ENCODE measurements at places on chromosomes 6 and 20. TPM values are rescaled to one million over a fixed set of nuclear protein-coding genes. Genes with fewer than 3 reads are reported as not detected.

The CLDN20 gene
- total RNA-seq = not detected

The SMOC2 gene
- total RNA-seq = not detected

The TGM3 gene
- total RNA-seq = not detected

The EPM2A gene
- 2.9 TPM for total RNA-seq

The RNF39 gene
- total RNA-seq = 4.2 TPM

The SIRPD gene
- total RNA-seq = 0.18 TPM

GRCh38 chr6:110705543-110705942 lies 109.7 kb downstream of the CDK19 start:
- H3K4me3 ChIP-seq = no peak overlapping the region
- H3K27ac ChIP-seq = no peak overlapping the region
- no peaks in the 10 kb centered on the region for H3K27me3 ChIP-seq
- H3K36me3 ChIP-seq = no peaks in the 10 kb centered on the region
- no peak for DNase-seq
- peaks cover 12% of the 10 kb centered on the region for H3K4me1 ChIP-seq

- peak overlapping the region; percentile 75 for H3K4me3 ChIP-seq
- peaks cover 4% of the 10 kb centered on the region for H3K4me1 ChIP-seq
- peaks cover 18% of the 10 kb centered on the region for H3K36me3 ChIP-seq
- no peaks in the 10 kb centered on the region for H3K27me3 ChIP-seq
- H3K27ac ChIP-seq = no peak overlapping the region
Observed at GRCh38 chr6:30670760-30671527, 1.9 kb downstream of the DHX16 start.

DNA sequence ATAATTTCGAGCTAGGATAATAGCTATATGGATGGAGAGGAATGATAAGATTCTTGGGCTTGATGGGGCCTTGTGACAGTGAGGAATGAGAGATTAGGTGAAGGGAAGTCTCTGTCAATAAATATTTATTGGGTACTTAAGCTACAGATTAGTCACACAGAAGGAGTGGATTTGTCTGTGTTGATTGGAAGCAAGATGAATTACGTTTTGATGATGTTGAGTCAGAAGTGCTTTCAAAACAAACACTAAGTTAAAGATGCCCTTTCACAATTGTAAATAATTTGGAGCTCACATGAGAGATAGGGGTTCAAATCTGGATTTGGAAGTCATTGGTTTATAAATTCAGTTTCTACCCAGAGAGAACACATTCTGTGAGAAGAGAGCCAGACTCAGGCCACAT lies 834.2 kb downstream of the KIF16B start:
- no peaks in the 10 kb centered on the region for H3K27me3 ChIP-seq
- H3K27ac ChIP-seq = no peak overlapping the region
- H3K4me1 ChIP-seq = peaks cover 25% of the 10 kb centered on the region
- H3K36me3 ChIP-seq = no peaks in the 10 kb centered on the region
- no peak overlapping the region for H3K4me3 ChIP-seq

DNA sequence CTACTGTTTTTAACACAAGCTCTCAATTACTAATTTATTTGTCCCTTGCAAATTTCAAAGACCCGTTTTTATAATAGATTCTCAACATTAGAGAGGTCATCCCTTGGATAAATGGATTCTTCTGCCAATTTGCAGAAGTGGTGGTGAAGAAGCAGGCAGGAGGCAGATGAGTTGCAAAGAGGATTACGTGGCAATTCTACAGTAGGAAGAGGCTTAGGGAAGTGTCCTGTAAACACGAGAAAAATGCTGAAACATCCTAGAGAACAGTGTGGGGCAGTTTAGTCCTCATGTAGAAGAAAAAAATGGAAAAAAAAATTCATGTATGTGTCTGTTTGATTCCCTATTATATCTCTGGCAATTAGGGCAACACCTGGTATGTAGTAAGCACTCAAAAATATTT lies 87.6 kb downstream of the BMP2 start:
- no peak overlapping the region for H3K4me3 ChIP-seq
- peaks cover 68% of the 10 kb centered on the region for H3K27me3 ChIP-seq
- H3K36me3 ChIP-seq = no peaks in the 10 kb centered on the region
- DNase-seq = no peak

DNA sequence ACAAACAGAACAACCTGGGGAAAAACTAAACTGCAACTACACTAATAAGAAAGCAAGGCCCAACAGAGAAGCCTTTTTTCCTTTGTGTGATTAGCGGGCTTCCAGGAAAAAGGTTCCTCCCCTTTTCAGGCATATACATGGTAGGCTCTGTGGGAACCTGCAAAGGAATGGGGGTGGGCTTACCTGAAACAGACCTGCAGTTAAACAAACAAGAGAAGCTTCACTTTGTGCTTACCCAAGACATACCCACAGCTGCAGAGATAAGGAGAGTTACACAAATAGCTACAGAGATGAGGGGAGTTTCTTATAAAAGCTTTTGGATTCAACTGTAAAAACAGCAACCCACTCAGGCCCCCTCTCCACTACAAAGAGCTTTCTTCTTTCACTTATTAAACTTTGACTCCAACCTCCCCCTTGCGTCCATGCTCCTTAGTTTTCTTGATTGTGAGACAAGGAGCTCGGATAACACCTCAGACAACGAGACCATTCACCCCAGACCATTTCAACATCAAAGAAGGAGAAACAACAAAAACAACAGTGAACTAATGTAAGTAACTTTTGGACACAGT lies 30.9 kb downstream of the RNF146 start:
- no peak overlapping the region for H3K4me3 ChIP-seq
- no peak for DNase-seq
- peaks cover 8% of the 10 kb centered on the region for H3K4me1 ChIP-seq

GRCh38 chr6:6397842-6398241 lies 77.4 kb upstream of the F13A1 start:
- H3K4me3 ChIP-seq = no peak overlapping the region
- no peaks in the 10 kb centered on the region for H3K4me1 ChIP-seq
- DNase-seq = no peak
- no peaks in the 10 kb centered on the region for H3K36me3 ChIP-seq
- H3K27me3 ChIP-seq = 0 out of 2 replicates have a peak, but pooled peaks cover 7% of the 10 kb centered on the region
- H3K27ac ChIP-seq = no peak overlapping the region

DNA sequence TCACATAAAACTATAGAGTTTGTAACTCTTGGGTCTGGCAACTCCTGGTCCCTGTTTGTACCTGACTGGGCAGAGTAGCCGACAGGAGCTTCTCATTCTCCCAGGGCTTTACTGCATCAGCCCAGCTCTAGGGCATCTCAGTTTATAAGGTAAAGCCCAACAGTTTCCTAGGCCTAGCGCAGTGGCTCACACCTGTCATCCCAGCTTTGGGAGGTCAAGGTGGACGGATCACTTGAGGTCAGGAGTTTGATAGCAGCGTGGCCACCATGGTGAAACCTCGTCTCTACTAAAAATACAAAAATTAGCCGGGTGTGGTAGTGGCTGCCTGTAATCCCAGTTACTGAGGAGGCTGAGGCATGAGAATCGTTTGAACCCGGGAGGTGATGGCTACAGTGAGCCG lies 47.8 kb downstream of the ATP9A start:
- no peaks in the 10 kb centered on the region for H3K27me3 ChIP-seq
- DNase-seq = no peak
- no peak overlapping the region for H3K4me3 ChIP-seq
- no peak overlapping the region for H3K27ac ChIP-seq
- H3K4me1 ChIP-seq = peaks cover 27% of the 10 kb centered on the region
- H3K36me3 ChIP-seq = no peaks in the 10 kb centered on the region

DNA sequence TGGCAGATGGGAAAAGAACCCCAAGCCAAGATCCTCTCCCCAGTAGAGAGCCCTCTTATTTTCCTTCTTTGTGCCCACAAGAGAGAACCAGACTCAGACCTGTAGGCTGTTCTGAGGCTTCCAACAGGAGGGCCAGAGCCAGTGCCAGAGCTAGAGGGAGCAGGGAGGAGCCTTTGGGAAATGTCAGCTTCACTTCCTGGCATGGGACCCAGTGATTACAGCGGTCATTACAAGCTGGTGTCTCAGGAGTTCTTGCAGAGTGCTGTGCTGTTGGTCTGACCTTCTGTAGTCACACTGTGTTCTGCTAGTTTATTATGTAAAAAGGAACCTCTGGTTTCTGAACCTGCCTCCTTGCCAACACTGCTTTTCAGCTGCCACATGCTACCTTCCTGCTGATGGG lies 38.9 kb downstream of the STK35 start:
- no peak overlapping the region for H3K27ac ChIP-seq
- DNase-seq = no peak
- no peak overlapping the region for H3K4me3 ChIP-seq
- no peaks in the 10 kb centered on the region for H3K4me1 ChIP-seq
- no peaks in the 10 kb centered on the region for H3K27me3 ChIP-seq
- H3K36me3 ChIP-seq = peaks cover 8% of the 10 kb centered on the region

DNA sequence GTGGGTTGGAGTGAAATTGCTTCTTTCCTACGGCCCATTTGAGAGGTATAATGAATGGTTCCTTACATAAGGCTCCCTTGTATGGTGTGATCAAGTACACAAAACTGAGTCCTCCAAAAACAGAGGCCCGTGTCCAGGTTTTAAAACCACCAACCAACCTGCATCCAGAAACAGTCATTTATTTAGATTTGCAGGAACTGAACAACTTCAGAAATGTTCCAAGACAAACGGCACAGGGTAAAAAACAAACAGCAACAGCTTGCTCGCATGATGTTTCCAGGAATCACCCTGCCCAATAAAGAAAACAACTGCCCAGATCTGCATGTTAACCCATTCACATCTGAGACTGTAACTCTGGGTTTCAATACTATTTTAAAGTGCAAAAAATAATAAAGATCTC lies 40.2 kb upstream of the TRAM2 start:
- H3K27ac ChIP-seq = no peak overlapping the region
- no peak for DNase-seq
- H3K27me3 ChIP-seq = no peaks in the 10 kb centered on the region
- peaks cover 12% of the 10 kb centered on the region for H3K4me1 ChIP-seq

DNA sequence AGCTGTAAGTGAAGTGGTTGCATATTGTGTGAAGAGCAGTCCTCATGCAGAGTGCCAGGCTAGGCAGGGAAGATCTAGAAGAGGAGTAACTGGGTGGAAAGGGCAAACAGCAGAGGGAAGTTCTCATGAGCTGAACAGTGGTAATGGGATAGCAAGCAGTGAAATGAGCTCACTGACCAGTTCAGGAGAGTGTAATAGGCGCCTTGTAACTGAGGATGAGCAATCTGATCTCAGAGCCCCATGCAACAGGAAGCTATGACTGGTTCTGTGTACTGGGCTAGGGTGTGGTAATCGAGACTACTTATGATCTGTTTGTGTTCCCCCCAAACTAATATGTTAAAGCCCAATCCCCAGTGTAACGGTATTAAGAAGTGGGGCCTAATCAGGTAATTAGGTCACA lies 98.6 kb downstream of the RFX6 start:
- H3K4me1 ChIP-seq = peaks cover 11% of the 10 kb centered on the region
- no peaks in the 10 kb centered on the region for H3K27me3 ChIP-seq
- no peak overlapping the region for H3K4me3 ChIP-seq
- no peaks in the 10 kb centered on the region for H3K36me3 ChIP-seq
- peak overlapping the region; percentile 16 for H3K27ac ChIP-seq

DNA sequence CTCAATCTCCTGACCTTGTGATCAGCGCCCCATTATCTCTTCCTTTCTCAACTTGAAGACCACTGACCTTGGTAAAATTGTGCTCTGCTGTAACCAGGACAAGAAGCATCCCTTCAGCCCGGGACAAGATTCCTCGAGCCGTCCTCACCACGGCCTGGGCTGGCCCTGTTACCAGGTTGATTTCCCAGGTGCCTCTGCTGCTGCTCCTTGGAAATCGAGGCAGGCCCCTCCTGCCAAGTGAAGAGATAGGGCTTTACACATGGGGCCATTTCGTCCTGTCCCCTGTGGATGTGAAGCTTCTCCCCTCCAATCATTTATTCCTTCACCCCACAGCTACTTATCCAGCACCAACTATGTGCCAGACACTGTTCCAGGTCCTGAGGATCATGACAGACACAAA lies 21.5 kb downstream of the RAB44 start:
- DNase-seq = no peak
- H3K27ac ChIP-seq = no peak overlapping the region
- H3K4me3 ChIP-seq = no peak overlapping the region

GRCh38 chr6:148328876-148329555 lies 13.6 kb upstream of the SASH1 start:
- H3K4me1 ChIP-seq = peaks cover 20% of the 10 kb centered on the region
- no peak overlapping the region for H3K27ac ChIP-seq
- no peak overlapping the region for H3K4me3 ChIP-seq
- DNase-seq = no peak

DNA sequence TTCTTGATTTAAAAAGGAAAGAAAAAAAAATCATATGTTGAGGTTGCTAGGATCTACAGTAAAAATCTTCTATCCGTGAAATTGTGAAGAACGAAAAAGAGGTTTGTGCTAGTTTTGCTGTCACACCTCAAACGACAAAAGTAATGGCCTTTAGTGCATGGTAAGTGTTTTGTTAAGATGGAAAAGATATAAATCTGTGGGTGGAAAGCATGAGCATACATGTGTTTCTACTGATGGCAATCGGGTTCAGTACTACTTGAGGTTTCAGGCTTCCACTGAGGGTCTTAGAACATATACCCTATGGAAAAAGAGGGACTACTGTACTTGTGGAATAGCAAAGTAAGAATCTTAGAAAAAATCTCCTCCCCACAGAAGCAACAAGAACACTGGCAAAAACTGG lies 58.0 kb downstream of the AHI1 start:
- H3K36me3 ChIP-seq = no peaks in the 10 kb centered on the region
- no peak for DNase-seq
- no peak overlapping the region for H3K27ac ChIP-seq
- H3K4me3 ChIP-seq = no peak overlapping the region
- H3K27me3 ChIP-seq = no peaks in the 10 kb centered on the region

DNA sequence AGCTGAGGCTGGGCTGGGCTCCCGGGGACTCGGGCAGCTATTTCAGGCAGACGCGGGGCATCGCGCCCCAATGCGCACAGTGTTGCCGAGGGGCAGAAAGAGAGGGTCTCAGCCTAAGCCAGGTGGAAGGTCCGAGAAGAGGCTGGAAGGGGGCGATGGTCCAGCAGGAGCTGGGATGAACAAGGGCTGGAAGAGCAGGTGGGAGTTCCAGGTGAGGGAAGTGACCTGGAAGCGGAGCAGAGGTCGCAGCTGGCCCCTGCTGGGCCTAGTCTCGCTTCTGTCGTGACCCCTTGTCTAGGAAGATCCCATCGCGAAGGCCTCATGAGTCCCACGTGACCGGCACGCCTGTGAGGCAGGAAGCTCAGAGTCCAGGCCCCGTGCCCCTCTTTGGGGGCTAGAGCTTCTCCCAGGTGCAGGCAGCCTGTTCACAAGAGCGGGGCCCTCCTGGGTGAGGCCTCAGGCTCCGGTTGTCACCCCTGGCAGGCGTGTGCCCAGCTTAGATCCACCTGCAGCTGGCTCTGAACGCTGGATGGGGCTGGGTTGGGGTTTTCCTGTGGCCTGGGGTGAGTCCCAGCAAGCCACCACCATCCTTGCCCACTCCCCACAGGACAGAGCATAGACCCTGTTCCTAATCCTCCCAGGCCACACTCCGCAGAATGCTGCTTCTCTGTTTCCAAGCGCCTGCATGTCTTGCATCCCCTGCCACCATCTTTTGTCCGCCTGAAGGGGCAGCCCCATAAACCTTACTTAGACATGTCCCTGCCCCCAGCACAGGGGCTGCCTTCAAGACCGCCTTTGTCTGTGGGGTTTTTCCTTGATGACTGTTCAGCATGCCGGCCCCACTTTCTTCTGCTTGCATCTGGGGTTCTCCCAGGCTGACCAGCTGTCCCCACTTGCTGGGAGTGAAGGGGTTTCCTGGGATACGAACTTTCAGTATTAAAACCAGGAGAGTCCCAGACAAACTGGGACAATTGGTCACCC lies 15.1 kb downstream of the SLC22A3 start:
- H3K27me3 ChIP-seq = no peaks in the 10 kb centered on the region
- H3K27ac ChIP-seq = no peak overlapping the region
- no peak for DNase-seq
- H3K4me1 ChIP-seq = peaks cover 10% of the 10 kb centered on the region
- H3K4me3 ChIP-seq = no peak overlapping the region

- no peak for DNase-seq
- no peaks in the 10 kb centered on the region for H3K27me3 ChIP-seq
- H3K4me1 ChIP-seq = peaks cover 14% of the 10 kb centered on the region
- H3K36me3 ChIP-seq = no peaks in the 10 kb centered on the region
- no peak overlapping the region for H3K4me3 ChIP-seq
- no peak overlapping the region for H3K27ac ChIP-seq
Observed at GRCh38 chr6:149452037-149452939, 32.5 kb downstream of the ZC3H12D start.

Data from PC-3 (cell line).